ENCODE measurements at places on chromosomes 6 and 20. TPM values are rescaled to one million over a fixed set of nuclear protein-coding genes. Genes with fewer than 3 reads are reported as not detected.
A peak's percentile ranks its signal among the peaks of the same experiment; 100 is the strongest.

GRCh38 chr6:62192593-62192992 lies 93.4 kb downstream of the KHDRBS2 start:
- H3K4me1 ChIP-seq, result no peaks in the 10 kb centered on the region
- DNase-seq, result no peak
- no peak overlapping the region for H3K4me3 ChIP-seq
- H3K27me3 ChIP-seq, result no peaks in the 10 kb centered on the region

The HSPA1B gene
- 6.5 TPM for total RNA-seq

DNA sequence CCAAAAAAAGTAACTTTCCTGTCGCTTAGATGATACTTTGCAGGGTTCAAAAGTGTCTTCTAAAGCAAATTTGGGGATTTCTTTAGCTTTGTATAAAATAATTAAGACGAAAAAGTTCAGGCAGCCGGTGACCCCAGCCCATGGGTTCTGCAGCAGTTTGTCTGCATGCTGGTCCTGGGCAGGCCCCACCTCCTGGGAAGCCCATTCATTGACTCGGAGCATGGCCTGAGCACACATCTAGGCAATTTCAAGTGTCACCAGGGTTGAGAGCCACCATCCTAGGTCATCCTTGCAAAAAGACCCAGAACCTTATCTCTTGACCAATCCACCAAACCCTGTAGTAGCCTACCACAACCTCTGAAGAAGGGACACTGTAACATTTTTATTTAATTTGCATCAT lies 20.6 kb downstream of the BFSP1 start:
- DNase-seq, result no peak
- H3K27ac ChIP-seq, result no peak overlapping the region

- H3K27ac ChIP-seq, result no peak overlapping the region
- no peaks in the 10 kb centered on the region for H3K27me3 ChIP-seq
- H3K36me3 ChIP-seq, result no peaks in the 10 kb centered on the region
- no peak for DNase-seq
- peaks cover 9% of the 10 kb centered on the region for H3K4me1 ChIP-seq
Observed at GRCh38 chr6:2081155-2082138, 164.0 kb downstream of the GMDS start.

DNA sequence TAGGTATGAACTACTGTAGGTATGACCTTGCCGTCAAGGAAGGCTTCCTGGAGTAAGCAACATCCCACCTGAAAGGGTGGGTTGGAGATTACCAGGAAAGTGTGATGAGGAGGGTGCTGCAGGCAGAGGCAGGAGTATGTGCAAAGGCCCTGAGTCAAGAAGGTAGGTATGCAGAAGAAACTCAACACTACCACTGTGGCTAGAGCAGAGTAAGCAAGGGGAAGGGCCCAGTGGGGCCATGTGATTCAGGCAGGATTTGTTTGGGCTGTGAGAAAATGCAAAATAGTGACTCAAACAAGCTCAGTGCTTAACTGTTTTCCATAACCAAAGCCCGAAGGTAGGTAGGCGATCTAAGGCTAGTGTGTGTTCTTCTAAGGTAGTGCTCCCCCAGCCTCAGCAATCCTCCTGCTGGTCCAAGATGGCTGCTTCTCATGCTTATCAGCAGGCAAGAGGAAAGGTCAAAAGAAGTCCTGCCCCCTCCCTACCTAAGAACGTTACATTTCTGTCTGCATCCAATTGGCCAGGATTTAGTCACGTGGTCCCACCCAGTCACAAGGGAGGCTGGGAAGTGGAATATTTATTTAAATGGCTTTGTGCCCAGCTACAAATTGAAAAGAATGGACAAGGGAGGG lies 36.2 kb upstream of the HMGA1 start:
- H3K36me3 ChIP-seq, result no peaks in the 10 kb centered on the region
- peaks cover 12% of the 10 kb centered on the region for H3K4me1 ChIP-seq
- no peak overlapping the region for H3K27ac ChIP-seq
- H3K27me3 ChIP-seq, result peaks cover 11% of the 10 kb centered on the region
- H3K4me3 ChIP-seq, result no peak overlapping the region
- DNase-seq, result no peak

DNA sequence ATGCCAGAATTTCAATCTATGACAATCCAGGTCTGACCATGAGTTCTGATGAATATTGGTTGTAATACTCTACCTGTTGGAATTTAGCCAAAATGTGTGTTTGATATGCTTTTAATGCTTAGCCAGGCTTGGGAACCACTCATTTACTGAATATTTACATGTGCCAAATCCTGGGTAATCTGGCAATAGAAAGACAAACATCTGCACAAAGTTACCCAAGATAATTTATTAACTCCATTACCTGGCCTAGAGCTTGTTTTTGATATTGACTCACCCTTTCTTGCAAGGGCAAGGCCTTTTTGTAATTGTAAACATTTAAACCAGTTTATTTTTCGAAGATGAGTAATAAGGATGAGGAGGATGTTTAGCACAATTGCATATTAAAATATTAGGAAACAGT lies 13.5 kb upstream of the CD2AP start:
- H3K27ac ChIP-seq, result no peak overlapping the region
- no peak overlapping the region for H3K4me3 ChIP-seq
- peaks cover 5% of the 10 kb centered on the region for H3K27me3 ChIP-seq
- no peak for DNase-seq
- H3K36me3 ChIP-seq, result no peaks in the 10 kb centered on the region

- no peak overlapping the region for H3K4me3 ChIP-seq
- no peaks in the 10 kb centered on the region for H3K36me3 ChIP-seq
- H3K4me1 ChIP-seq, result no peaks in the 10 kb centered on the region
- DNase-seq, result no peak
- H3K27ac ChIP-seq, result no peak overlapping the region
- no peaks in the 10 kb centered on the region for H3K27me3 ChIP-seq
Observed at GRCh38 chr6:52976591-52977035, 18.5 kb downstream of the GSTA4 start.

DNA sequence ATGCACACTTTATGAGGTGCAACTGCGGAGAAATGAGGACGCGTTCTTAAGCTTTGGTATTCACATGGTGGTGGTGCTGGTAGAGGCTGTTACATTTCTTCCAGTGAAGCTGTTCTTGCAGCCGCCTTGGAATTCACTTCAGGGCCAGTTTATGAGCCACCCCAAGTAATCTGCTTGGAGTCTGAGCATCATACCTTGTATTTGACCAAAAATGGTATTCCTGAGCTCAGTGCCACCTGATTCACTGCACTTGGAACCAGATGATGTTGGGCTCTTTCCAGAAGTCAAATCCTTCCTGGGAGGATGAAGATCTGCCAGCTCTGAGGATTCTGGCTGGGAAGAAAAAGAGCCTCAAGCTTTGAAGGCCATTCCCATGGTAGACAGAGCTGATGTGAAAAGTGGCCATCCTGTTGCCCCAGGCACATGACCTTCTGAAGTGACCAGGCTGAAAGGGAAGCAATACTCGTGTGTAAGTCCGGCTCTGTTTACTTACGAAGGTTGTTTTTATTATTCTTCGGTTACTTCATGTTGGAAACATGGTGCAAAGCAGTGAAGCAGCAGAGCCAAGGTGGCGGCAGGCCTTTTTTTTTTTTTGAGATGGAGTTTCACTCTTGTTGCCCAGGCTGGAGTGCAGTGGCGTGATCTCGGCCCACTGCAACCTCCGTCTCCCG lies 7.7 kb downstream of the MANBAL start:
- H3K27ac ChIP-seq, result no peak overlapping the region
- peaks cover 4% of the 10 kb centered on the region for H3K4me1 ChIP-seq

DNA sequence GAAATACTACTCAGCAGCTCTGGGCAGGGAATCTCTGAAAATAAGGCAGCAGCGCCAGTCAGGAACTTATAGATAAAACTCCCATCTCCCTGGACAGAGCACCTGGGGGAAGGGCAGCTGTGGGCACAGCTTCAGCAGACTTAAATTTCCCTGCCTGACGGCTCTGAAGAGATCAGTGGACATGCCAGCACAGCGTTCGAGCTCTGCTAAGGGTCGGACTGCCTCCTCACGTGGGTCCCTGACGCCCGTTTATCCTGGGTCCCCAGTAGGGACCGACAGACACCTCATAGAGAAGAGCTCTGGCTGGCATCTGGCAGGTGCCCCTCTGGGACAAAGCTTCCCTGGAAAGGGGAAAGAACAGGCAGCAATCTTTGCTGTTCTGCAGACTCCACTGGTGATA lies 59.0 kb downstream of the COL21A1 start:
- no peaks in the 10 kb centered on the region for H3K27me3 ChIP-seq
- no peaks in the 10 kb centered on the region for H3K4me1 ChIP-seq
- no peak for DNase-seq
- H3K4me3 ChIP-seq, result no peak overlapping the region
- H3K36me3 ChIP-seq, result no peaks in the 10 kb centered on the region

GRCh38 chr20:38723848-38724625 lies at the start of gene SLC32A1:
TSS of gene SLC32A1 (plus strand) at chr20:38724486. CDS start at chr20:38724725, 239 bp downstream.
- H3K27ac ChIP-seq, result no peak within 1 kb of the TSS
- H3K4me1 ChIP-seq, result peaks cover 59% of the 10 kb centered on the region

The LY6G5C gene
- total RNA-seq, result 8.5 TPM

The RSPH3 gene
- 1.5 TPM for total RNA-seq

The CDC5L gene
- 17.9 TPM for total RNA-seq

GRCh38 chr20:54219751-54220426 lies 12.0 kb downstream of the PFDN4 start:
- H3K4me3 ChIP-seq, result no peak overlapping the region
- no peak for DNase-seq
- no peaks in the 10 kb centered on the region for H3K4me1 ChIP-seq
- H3K27ac ChIP-seq, result no peak overlapping the region

The DPPA5 gene
- total RNA-seq, result not detected

DNA sequence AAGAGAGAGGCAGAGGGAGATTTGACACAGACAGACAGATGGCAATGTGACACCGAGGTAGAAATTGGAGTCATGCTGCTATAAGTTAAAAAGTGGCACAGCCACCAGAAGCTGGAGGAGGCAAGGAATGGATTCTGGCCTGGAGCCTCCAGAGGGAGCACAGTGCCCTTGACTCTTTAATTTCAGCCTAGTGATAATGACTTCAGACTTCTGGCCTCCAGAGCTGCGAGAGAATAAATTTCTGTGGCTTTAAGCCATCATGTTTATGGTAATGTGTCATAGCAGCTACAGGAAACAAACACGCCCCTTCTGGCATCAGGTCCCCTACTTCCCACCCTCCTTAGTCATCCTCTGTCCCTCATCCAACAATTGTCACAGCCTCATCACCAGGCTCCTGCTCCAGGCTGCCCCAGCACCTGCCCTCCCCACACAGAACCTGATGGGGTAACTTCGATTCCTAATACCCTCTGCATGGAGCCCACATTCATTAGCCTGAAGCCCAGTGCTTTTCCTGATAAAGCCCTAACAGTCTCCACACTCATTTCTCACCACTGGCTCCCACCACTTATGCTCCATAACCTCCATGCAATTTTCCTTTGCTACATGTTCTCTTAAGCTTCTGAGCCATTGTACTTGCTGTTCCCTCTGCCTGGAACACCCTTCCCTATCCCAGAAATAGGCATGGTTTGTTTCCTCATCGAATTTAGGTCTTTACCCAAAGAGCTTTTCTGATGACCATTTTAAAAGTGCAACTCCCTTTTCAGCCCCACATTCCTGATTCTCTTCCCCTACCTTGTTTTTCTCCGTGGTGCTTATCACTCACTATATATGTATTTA lies 69.7 kb upstream of the TOX2 start:
- no peak for DNase-seq
- H3K4me3 ChIP-seq, result no peak overlapping the region
- H3K27me3 ChIP-seq, result peaks cover 8% of the 10 kb centered on the region
- no peak overlapping the region for H3K27ac ChIP-seq
- peaks cover 13% of the 10 kb centered on the region for H3K4me1 ChIP-seq

- DNase-seq, result no peak
- H3K36me3 ChIP-seq, result no peaks in the 10 kb centered on the region
- H3K4me1 ChIP-seq, result no peaks in the 10 kb centered on the region
- H3K4me3 ChIP-seq, result no peak overlapping the region
- no peaks in the 10 kb centered on the region for H3K27me3 ChIP-seq
Observed at GRCh38 chr6:85866370-85866730, 223.7 kb upstream of the SYNCRIP start.

The RBBP8NL gene
- not detected for total RNA-seq

The SIRPB1 gene
- 0.62 TPM for total RNA-seq

- H3K27ac ChIP-seq, result peak overlapping the region; percentile 87
- H3K36me3 ChIP-seq, result peaks cover 3% of the 10 kb centered on the region
- peaks cover 68% of the 10 kb centered on the region for H3K4me1 ChIP-seq
- DNase-seq, result no peak
- peak overlapping the region; percentile 15 for H3K4me3 ChIP-seq
- no peaks in the 10 kb centered on the region for H3K27me3 ChIP-seq
Observed at GRCh38 chr20:46401478-46401860, 4.9 kb downstream of the ELMO2 start.

GRCh38 chr6:155311086-155311485 lies 3.2 kb downstream of the TFB1M start:
- H3K36me3 ChIP-seq, result peaks cover 20% of the 10 kb centered on the region
- H3K27ac ChIP-seq, result no peak overlapping the region
- DNase-seq, result no peak
- H3K4me3 ChIP-seq, result no peak overlapping the region

DNA sequence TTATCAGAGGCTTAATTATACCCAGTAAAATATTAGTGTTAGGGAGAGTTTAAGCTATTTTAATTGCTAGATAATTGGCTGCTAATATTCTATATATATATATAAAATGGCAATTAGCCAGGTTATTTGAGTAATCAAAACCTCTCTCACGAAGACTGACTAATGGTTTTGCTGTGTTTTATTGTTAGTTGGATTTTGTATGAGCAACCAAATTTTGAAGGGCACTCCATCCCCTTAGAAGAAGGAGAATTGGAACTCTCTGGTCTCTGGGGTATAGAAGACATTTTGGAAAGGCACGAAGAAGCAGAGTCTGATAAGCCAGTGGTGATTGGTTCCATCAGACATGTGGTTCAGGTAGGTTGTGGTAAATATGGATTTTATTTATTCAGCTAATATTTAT lies 102.2 kb downstream of the RTN4IP1 start:
- peaks cover 28% of the 10 kb centered on the region for H3K4me1 ChIP-seq
- no peak overlapping the region for H3K27ac ChIP-seq
- H3K36me3 ChIP-seq, result no peaks in the 10 kb centered on the region

- no peak overlapping the region for H3K4me3 ChIP-seq
- no peaks in the 10 kb centered on the region for H3K27me3 ChIP-seq
- no peaks in the 10 kb centered on the region for H3K4me1 ChIP-seq
Observed at GRCh38 chr6:150247803-150248202, 105.0 kb downstream of the PPP1R14C start.

DNA sequence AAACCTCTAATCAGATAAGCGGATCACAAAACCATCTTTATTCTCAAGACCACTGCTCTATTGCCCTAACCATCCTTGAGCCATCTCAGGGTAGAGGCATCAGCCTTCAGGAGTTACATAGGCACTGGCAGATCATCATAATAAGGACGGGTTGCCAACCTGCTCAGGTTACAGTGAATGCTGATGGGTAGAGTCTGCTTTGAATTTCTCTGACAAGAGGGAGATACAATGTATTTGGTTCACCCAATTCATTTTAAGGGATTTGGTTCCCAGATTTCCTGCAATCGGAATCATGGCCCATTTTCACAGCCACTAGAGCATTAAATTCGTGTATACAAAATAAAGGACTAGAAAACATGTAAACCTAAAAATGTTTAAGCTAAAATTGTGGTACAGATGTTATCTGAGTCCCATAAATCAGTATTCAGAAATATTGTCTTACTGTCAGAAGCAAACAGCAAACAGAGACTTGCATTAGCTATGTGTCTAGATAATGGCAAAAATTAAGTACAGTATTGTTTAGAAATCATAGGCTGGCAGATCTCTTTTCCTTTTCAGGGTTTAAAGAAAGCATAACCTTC lies 41.9 kb upstream of the TMEM170B start:
- H3K27me3 ChIP-seq, result no peaks in the 10 kb centered on the region
- no peaks in the 10 kb centered on the region for H3K36me3 ChIP-seq
- H3K27ac ChIP-seq, result no peak overlapping the region
- H3K4me3 ChIP-seq, result no peak overlapping the region
- no peak for DNase-seq
- H3K4me1 ChIP-seq, result no peaks in the 10 kb centered on the region

Data from T-cell (primary cell).